ENCODE measurements at places on chromosomes 1 and 21.

DNA sequence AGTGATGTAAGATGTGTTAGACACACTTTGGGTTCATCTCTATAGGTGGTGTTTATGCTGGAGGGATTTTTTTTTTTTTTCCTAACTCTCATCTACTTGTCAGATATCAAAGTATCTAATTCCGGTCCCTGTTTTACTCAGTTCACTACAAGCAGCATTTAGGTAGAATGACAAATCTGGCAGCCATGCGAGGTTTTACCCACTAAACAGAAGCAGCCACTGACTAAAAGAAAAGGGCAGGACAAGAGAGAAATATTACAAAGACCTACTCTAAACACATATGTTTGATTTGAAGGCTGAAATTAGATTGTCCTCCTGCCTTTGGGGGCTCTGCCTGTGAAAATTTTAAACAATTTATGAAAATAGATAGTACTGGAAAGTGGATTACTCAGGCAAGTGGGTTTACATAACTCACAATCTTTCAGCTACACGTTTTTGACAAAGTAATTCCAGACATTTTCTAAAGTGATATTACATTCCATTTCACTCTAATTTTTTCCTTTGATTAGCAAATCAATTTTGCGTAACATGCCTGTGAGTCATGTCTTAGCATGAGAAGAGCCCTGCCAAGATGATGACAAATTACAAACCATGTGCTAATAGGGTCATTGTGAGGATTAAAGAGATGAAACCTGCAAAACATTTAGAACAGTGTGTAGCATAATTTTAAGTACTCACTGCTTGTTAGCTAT, 172.6 kb downstream of the PLA2G4A start:
- no peak for DNase-seq

- no peak for DNase-seq
Observed at GRCh38 chr1:70101774-70102173, 103.6 kb downstream of the LRRC40 start.

DNA sequence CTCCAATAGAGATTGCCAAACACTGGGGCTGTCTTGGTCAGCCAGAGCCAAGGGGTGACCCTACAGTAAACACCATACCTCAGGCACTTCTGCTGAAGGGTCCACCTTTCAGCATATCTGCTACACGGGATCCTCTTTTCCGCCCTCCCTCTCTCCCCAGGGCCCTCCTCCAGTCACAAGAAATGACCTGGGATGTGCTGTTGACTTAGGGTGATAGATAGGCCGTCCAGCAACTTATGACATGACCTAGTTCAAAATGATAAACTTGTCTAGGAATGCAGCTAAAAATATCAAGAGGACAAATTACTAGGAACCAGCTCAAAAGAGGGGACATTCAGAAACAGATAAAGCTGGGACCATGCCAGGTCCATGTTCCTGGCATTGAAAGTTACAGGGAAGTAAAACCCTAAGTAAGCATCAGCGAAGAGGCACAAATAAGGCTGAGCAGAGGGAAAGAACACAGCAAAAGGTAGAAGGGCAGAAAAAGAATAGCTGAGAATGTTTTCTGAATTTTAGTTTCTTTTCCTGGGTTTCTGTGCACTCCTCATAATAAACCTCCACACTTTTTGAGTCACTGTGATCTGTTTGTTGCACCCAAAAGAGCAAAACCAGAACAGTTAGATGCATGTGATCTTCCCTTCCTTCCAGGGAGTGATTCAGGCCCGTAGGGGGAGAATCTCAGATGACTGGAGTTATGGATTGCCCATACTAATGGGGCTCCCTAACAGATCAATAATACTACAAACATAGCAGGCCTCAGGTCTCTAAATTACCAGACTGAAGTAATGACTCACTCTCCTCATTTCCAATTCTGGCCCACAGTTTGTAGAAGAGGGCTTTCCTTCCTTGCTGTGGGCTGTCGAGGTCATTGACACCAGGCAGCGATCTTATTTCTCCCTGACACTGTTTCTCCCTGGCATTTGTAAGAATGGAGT, 48.9 kb upstream of the F3 start:
- DNase-seq, result no peak

- DNase-seq, result no peak
Observed at GRCh38 chr1:188735567-188735966, 1742.1 kb downstream of the BRINP3 start.

GRCh38 chr1:7221826-7222694, 436.8 kb downstream of the CAMTA1 start:
- DNase-seq, result no peak

DNA sequence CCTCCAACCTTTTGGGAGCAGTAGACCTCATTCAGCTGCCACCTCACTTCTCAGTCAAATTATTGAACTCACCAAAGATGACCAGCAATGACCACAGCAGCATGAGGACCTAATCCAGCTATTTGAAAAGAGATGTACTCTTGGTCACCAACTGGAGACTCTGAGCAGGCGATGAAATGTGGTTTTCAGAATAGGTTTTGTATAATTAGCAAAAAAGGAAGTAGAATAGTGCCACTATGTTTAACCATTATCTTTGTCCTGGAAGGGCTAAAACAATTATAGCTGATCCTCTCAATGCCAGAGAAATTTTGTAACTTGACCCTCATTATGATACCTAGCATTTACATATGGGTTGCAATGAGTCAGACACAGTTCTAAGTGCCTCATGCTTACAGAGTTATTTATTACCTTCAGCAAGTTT, at the start of gene FCRL2:
TSS of gene FCRL2 (minus strand) at position 162 of the 421 bp plus-strand sequence. CDS start at position 103, 59 bp downstream.
- no peak for DNase-seq

- DNase-seq, result no peak
Observed at GRCh38 chr1:185074307-185074706, 28.9 kb downstream of the RNF2 start.
